ENCODE measurements at places on chromosomes 4 and X. TPM values are rescaled to one million over a fixed set of nuclear protein-coding genes. Genes with fewer than 3 reads are reported as not detected.

DNA sequence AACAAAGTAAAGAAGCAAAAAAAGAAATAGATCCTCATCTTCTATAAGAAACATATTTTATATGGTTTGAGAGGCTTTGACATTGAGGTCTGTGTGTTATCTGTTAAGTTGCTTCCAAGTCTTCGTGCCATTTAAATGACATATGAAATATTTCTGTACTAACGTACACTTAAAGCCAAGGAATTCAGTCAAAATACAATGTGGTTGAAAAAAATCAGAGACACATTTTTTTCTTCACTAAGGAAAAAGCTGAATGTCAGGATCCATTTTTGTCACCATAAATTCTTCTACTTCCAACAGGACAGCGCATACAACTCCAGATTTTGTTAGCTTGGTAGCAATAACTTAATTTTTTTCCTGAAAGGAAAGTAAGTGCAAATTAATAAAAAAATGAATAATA lies 168.5 kb downstream of the FAT4 start:
- DNase-seq = no peak

DNA sequence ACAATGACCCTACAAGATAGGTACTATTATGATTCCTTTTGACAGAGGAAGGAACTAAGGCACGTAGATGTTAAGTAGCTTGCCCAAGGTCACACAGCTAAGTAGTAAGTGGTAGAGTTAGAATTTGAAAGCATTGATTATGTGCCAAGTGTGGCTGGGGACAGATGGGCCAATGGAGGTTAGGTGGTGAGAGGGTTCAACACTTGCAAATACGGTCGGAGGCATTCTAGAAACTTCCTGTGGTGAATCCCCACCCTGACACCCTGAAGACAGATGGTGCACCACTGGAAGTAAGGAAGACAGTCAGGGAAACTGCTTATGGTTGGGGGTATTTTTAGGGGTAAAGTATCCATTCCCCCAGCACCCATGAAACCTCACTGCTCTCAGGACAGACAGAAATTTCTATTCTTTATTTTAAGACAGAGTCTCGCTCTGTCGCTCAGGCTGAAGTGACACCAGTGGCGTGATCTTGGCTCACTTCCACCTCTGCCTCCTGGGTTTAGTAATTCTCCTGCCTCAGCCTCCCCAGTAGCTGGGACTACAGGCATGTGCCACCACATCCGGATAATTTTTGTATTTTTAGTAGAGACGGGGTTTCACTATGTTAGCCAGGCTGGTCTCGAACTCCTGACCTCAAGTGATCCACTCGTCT lies 142.5 kb downstream of the RASL11B start:
- no peak for DNase-seq

DNA sequence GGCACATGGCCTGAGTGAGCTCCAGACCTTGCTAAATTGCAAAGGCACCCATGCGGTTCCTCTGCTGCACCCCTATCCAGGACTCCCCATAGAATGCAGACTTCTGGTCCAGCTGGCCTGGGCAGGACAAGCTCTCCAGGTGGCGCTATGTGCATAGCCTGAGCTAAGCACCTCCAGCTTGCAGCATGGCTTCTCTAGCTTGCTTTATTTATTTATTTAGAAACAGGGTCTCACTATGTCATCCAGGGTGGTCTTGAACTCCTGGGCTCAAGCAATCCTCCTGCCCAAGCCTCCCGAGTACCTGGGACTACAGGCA lies 5.5 kb upstream of the WFS1 start:
- DNase-seq = peak; percentile 69

DNA sequence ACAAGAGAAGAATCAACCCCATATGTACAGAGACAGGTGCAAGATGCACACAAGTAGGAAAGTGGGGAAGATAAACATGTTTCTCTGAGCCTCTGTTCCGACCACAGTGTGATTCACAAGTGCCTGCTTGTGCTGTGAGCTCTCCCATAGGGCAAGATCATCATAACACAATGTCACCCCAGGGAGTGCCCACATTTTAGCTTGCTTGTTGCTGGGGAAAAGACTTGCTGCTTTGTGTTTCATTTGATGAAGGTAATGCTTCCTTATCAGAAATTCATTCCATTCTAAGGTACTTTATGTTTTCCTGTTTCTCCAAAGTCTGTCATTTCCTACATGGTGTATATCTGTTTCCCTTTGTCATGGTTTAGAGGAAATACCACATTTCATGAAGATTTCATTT lies 304.5 kb upstream of the DIPK2B start:
- no peak for DNase-seq

DNA sequence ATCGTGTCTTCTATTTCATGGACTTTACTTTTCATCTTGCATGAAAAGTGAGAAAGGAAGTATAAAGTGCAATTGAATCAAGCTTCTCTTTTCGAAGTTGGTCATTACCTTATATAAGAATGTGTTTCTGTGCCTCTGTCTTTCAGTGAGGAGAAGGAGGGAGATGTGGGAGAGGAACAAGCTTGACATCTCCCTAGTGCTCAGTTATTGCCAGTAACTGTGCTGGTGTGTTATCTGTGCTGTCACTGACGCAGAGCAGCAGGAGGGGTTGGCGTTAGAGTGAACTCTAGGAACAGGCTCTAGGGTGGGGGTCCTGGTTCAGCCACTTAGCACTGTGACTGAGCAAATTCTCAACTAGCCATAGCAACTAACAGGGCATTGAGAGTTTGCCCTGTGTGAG lies 34.0 kb upstream of the TBC1D9 start:
- DNase-seq = no peak

DNA sequence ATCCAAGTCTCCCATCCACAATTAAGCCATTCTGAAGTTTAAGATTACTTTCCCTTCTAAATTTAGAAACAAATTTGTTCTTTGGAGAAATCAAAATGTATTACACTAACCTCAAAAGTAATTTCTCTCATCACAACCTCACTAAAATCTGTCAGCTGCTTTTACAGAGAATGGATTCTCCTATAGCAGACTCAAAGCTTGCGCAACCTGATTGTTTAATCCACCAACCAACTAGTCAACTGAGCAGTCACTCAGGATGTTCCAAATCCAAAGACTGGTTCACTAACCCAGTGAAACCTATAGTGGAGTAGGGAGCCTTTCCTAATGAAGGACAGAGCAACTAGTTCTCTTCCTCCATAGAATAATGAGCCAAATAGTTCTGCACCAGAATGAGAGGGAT lies 44.3 kb downstream of the RCHY1 start:
- DNase-seq = no peak

- DNase-seq = no peak
Measured at GRCh38 chrX:129689796-129690195, 35.0 kb upstream of the APLN start.

DNA sequence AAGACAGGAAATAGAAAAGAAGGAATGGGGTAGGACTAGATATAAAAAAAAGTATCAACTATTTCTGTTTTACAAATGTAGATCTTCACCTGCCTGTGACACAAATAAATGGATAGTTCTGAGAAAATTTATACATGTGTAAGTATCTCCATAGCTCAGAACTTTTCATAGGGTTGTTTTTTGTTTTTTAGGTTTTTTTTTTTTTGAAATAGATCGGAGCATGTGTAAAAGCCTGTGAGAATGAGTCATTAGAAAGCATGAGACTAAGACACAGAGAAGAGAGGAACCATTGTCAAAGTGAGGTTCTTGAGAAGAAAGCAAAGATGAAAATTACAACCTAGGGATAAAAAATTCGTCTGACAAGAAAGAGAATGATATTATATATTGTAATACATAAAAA lies 481.6 kb downstream of the PABPC4L start:
- DNase-seq = no peak

DNA sequence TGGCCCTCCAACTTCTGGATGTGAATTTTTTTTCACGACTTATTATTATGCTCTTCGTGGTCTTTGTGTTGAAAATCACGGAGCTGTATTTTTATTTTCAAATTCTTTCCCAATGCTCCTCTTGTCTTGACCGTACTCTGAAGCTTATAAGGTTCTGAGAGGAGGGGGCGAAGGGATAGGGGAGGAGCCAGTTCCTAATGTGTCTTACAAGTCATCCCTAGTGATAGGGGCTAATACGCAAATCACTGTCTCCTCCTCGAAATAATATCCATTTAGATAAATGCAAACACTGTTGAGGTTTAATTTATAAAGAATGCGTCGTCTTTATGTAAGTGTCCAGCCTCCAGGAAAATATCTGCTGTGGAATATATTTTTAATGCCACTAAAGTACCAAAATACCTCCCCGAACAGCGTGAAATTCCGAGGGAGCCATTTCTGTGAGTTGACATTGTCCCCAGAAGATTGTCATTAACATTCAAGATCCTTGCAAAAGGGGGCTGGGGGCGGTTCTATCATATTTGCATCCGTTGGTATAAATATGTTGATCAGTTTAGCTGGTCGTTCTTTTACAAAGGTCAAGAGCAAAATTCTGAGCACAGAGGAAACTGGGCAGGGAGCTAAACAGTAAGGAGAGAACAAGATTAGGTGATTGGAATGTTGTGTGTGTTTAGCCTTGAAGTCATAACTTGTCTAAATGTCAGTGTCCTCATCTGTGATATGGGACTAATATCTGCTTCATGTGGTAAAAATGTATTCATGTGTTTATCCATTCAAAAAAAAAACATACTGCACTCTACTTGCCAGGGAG lies 3.7 kb upstream of the FAT1 start:
- no peak for DNase-seq

- no peak for DNase-seq
Measured at GRCh38 chr4:127120441-127121090, 512.2 kb upstream of the INTU start.

DNA sequence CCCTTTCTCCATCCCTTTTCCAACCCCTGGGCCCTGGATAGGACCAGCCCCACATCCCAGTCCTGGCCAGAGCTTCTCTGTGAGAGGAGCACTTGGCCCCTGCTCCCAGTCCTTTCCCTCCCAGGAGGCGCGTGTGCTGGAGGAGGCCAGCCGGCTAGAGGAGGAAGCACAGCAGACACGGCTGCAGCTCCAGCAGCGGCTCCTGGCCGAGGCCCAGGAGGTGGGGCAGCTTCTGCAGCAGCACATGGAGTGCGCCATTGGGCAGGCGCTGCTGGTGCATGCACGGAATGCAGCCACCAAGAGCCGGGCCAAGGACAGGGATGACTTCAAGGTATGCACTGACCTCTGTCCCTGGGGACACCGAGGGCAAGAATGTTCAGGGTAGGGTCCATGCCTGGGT lies 87.5 kb downstream of the EVC start:
- no peak for DNase-seq

GRCh38 chrX:150762258-150763165 lies 69.3 kb downstream of the MTMR1 start:
- no peak for DNase-seq

DNA sequence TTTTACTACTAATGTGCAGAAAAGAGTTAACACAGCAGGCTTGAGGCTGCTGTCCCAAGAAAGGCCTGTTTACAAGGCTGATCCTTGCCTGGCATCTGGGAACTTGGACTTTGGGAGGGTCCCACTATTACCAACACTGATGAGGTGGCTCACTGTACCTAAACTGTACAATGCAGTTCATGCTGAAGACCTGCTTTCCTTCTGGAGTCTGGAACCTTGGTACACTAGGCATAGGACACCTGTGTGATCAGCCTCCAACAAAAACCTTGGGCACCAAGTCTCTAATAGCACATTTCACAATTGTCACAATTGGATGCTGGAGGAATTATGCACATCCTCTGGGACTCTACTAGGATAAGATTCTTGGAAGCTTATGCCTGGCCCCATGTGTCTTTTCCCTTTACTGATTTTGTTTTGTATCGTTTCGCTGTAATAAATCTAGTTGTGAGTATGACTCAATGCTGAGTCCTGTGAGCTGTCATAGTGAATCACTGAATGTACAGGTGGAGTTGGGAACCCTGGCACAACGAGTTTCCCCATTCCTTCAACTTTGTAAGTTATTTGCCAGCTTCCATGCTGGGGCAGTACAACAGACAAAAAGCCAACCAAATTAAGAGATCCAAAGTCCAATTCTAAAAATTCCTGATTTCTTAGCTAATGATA lies 45.9 kb downstream of the TEC start:
- no peak for DNase-seq

CT47B1 gene
- not detected for total RNA-seq

GRCh38 chr4:185820146-185821028 lies 8.4 kb upstream of the SORBS2 start:
- peak; percentile 50 for DNase-seq

USP11 gene
- 13.4 TPM for total RNA-seq

- no peak for DNase-seq
Measured at GRCh38 chr4:4719436-4719835, 140.0 kb upstream of the MSX1 start.

- no peak for DNase-seq
Measured at GRCh38 chr4:59597536-59598329, 1602.4 kb upstream of the ADGRL3 start.

DNA sequence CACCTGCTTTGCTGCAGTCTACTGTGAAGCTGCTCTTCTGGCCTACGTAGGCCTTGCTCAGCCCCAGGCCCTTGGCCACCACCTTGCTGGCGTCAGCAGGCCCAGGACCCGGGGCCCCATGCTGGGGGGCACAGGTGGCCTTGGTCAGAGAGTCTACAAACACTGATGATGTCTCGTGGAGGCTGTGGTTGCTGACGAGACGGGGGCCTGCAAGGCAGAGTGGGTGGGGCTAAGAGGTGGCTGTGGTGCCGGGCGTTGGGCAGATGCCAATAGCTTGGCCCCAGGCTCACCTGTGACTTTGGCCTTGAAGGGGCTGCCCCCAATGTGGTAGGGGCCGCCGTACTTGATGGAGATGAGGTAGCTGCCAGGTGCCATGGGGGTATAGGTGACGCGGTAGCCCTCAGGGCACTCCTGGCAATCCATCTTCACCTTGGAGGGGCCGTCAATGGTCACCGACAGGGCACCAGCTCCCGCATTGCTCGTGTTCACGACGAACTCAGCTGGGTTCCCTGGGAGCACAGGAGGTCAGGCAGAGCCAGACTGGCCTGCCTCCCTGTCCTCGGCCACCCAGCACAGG lies 25.0 kb downstream of the FLNA start:
- DNase-seq = peak; percentile 46

DNA sequence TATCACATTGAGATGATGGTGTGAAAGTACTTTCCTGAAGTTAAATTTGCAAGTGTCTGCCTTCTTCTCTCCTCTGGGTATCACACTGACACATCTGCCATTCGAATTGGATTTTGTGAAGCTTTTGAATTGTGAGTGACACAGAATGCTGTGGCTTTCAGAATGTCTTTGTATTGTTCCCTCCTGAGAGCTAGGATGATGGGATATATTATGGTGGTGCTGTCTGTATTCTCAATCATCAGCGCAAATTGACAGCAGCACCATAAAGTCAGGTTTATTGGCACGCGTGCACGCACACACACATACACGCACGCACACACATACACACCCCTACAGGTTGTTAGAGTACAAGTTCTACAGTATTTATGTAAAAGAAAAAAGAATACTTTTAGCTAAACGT lies 143.3 kb downstream of the AWAT2 start:
- no peak for DNase-seq

LRBA gene
- 26.0 TPM for total RNA-seq

- no peak for DNase-seq
Measured at GRCh38 chrX:20995829-20996228, 378.4 kb upstream of the CNKSR2 start.

DNA sequence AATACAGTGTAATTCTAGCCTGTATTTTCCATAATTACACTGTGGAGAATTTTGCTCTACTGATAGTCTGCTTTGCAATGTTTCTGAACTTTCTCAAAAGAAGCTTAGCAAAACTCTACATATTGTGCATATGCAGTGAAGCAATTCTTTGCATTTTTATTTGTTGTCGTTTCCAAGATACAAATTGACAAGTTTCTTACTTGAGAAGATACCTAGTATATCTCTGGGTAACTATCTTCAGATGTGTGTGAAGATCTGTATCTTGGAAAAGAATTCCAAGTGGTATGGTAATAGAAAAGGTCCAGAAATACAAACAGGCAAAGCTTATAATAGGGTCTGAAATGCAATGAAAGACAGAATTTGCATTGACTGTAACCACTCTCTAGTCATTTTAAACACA lies 1119.8 kb upstream of the INTU start:
- DNase-seq = no peak

GRCh38 chrX:78658414-78658813 lies 714 bp downstream of the RTL3 start:
- DNase-seq = no peak
